Activated T-helper 2 cell treated with anti-CD3 and anti-CD28 coated beads, Interferon-gamma antibody, Interleukin-2, Interleukin-4, amounts not matched to agents 10 μg/mL and 5 μg/mL and 100 μg/mL, durations not matched to agents 14 hours and 24 hours and 36 hours (primary cell): ENCODE measurements at places on chromosomes 6 and 20. TPM values are rescaled to one million over a fixed set of nuclear protein-coding genes. Genes with fewer than 3 reads are reported as not detected.

- DNase-seq: no peak
These were observed 206.9 kb downstream of the IBTK start for GRCh38 chr6:82040405-82041221.

GRCh38 chr6:131924881-131925474 is 26.2 kb downstream of the CCN2 start:
- no peak for DNase-seq

GRCh38 chr20:25005661-25006060 is 13.1 kb upstream of the APMAP start:
- DNase-seq: no peak

DNA sequence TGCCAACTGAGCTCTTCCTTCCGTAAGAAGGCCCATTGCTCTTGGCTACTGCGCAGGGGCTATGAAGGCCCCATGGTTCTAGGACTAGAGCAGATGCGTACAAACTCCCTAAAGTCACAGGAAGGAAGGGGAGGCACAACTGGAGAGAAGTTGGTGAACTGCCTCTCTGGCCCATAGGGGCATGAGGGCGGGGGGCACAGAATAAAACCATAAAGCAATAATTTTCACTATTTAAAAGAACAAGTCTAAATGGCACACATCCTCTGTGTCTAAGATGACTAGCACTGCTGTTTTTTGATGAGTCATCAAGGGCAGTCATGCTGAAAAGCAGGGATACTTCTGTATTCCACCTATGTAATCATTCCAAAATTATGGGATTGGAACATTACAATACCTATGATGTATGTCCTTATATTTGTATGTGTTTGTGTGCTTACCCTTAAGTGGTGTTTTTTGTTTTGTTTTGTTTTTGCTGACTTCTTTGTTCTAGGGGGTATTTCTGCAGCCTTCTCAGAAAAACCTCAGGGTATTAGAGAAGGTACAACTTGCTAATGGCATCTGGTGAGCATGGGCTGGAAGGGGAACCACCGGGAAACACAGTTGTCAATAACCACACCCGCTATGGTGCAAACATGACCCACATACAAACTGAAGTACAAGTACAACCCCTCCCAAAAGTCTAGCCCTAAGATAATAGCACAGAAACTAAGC is 36.9 kb downstream of the B4GALT5 start:
- peak; percentile 41 for DNase-seq

Gene IRF4
- total RNA-seq: 1,053 and 1,062 TPM in 2 replicates

DNA sequence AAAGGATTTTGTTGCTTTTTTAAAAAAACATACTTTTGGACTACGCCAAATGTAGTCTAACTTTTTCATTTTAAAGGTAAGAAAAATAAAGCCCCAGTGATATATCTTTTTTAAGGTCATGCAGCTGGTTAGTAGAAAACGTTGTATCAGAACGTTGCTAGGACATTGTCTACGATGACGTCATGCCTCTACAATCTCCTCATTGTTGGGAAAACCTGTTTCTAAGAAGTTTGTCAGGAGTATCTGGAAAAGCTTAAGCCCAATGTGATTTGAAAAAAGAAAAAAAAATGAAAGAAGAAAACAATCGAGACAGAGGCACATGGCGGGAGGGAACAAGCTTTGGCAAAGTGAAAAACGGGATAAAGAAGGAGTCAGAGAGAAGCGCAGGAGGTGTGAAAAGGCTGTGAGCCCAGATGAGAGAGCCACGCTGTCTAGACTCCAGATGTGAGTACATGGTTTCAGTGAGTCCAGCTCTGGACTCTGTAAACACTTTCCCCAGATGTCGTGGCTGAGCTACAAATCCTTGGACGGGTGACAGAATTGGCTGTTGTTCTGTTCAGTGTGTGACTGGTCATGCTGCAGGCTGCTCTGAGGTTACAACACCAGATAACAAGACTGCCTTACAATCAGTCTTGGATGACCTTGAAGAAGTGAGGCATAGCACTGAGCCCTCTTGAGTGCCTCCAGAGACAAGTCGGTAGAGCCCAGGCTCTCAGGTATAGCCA is 656.7 kb upstream of the ID4 start:
- no peak for DNase-seq

- DNase-seq: peak; percentile 38
These were observed 109.4 kb downstream of the ATXN1 start for GRCh38 chr6:16651871-16652270.

Gene LSM14B
- 42.9 and 45.0 TPM in 2 replicates for total RNA-seq

Gene PCK1
- not detected in 2 replicates for total RNA-seq

Gene MUC22
- total RNA-seq: not detected in 2 replicates

Gene TBC1D22B
- total RNA-seq: 13.8 and 14.6 TPM in 2 replicates

DNA sequence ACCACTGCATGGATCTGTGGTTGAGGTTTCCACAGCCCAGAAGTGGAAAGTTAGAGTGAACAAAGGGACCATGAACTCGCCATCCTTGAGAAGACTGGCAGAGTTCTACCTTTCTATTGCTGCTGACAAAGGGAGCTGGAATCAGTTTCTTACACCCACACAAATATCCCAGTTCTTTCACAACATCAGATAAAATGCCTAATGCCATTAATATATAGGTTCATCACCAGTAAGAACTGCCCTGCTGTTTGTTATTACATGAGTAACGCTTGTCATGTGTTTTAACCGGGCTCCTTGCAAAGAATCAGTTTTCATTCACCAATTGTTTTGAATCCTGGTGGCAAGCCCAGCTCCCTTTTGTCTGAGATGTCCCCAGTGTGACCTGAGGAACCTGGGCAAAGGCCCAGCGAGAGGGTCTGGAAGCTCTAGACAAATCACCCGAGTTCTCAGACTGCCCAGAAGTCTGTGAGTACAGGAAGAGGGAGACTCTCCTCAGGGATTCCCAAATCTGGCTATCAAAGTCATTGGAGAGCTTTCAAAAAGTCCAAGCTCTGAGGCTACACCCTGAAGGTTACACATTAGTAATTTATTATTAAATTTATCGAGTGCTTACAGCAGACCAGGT is 7.5 kb upstream of the CD164 start:
- no peak for DNase-seq

DNA sequence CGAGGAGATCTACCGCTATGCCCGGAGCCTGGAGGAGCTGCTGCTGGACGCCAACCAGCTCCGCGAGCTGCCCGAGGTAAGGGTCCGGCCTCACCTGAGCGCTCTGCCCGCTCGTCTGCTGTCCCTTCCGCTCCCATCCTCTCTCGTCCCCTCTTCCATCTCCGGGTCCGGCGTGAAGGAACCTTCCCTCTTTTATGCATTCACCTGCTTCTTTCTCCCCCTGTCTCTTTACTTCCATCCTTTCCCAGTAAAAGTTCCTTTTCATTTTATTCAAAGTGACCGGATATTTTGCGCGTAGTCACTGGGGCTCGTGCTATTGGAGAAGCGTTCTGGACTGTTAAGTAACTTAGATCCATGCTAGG is 516 bp downstream of the LRRC1 start:
- no peak for DNase-seq

DNA sequence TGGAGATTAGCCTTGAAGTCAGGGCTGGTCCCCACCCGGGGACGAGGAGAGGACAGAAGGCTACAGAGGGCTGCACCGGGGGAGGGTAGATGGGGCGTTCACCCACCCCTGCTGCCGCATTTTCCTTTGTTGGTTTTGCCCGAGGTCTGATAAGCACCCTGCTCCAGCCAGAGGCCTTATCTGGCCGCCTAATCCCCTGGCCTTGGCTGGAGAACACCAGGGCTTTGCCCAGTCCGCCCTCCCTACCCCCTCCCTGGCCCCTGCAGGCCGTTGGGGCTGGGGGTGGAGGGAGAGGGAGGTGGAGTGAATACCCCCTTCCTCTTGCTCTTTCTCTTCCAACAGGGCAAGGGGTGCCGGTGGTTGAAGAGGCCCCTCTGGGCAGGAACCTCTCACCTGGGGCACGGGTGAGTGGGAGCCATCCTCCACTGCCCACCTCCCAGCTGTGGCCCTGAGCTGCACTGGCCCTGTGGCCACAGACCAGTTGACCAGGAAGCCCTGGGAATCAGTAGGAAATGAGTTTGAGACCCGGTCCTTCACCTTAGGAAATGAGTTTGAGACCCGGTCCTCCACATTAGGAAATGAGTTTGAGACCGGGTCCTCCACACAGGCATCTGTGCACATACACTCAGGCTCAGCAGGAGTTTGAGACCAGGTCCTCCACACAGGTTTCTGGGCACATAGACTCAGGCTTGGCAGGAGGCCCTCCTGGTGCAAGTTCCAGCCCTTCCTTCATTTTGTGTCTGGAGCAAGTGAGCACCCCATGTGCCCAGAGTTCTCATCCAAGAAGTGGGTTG is 12.0 kb upstream of the GATA5 start:
- DNase-seq: no peak

Gene LGSN
- not detected in 2 replicates for total RNA-seq

Gene ZNF512B
- 26.2 and 27.0 TPM in 2 replicates for total RNA-seq

GRCh38 chr20:58113716-58114115 is 114.7 kb downstream of the ANKRD60 start:
- DNase-seq: no peak

DNA sequence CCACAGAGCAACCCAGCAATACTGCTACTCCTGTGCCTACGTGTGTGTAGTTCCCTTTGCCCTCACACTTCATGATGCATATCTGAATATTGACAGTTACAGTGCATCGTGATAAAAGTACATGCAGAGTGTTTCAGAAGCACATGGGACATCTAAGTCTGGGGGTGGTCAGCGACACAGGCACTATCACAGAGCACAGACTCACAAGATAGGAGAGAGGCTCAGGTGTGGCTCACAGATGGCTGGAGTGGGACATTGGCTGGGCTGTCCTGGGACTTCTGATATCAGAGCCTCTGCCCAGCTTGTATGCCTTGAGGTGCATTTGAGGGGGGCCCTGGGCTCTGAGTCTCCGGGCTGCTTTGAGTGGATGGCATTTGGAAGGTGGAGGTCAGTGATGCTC is 227.0 kb upstream of the RNF24 start:
- DNase-seq: no peak

GRCh38 chr6:132596201-132596600 is 6.7 kb upstream of the TAAR5 start:
- no peak for DNase-seq

GRCh38 chr20:16434062-16434664 is 139.1 kb downstream of the KIF16B start:
- DNase-seq: peak; percentile 13

DNA sequence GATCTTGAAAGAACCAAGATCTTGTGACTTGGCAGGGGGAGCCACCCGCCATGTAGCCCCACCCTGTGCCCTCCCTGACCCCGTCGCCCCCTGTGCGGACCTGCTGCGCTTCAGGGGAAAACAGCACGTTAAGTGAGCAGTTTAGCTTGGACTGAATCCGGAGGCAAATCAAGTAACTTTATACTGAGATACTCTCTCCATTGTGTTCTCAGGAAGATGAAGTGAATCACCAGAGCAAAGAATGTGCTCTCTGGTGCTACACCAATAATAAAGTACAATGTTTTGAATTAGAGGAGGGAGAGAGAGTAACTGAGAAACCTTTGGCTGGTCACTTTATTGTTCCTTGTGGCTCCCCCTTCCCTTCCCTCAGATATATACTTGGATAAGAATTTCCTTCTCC is 83.4 kb downstream of the TXNDC5 start:
- DNase-seq: no peak

DNA sequence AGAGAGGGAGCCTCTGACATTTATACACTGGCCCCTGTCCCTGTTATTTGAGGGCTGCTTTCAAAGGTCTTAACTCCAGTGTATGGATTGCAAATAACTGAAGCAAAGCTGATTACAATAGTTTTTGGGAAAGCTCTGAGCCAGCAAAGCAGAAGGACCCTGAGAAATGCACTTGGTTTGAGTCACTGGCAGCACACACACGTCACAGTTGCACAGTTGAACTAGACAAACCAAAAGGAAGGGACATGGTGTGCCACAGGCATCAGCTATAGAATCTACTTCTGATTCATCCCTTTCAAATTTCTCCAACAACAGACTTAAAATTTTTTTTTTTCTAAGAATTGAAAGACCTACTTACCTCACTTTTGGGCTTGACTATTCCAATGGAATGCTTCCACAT is 56.4 kb downstream of the SNRNP48 start:
- no peak for DNase-seq

- DNase-seq: no peak
These were observed 446.7 kb downstream of the GJA1 start for GRCh38 chr6:121881974-121882667.

DNA sequence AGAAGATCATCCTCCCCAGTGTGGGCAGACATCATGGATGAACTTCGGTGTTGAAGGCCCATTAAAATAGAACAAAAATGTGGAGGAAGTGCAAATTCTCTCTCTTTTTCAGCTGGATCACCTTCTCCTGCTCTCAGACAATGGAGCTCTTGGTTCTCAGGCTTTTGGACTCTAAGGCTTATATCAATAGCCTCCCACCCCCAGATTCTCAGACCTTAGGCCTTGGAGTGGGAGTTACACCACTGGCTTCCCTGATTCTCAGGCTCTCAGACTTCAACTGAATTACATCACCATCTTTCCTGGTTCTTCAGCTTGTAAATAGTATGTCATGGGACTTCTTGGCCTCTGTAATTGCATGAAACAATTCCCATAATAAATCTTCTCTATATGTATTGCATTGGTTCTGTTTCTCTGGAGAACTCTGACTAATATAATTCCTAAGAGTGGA is 36.6 kb downstream of the NSFL1C start:
- no peak for DNase-seq

GRCh38 chr6:54112151-54112650 is 958 bp downstream of the MLIP start:
- no peak for DNase-seq

DNA sequence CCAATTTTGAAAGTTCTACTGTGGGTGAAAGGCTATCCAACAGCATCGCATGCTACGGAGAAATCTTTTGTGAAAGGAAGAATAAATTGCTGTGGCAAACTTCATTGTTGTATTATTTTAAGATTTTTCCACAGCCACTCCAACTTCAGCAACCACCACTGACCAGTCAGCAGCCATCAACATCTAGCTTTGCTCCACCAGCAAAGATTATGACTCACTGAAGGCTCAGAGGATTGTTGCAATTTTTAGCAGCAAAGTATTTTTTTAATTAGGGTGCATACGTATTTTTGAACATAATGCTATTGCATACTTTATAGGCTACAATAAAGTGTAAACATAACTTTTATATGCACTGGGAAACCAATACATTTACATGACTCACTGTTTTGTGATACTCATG is 493.5 kb downstream of the TFAP2A start:
- no peak for DNase-seq

Gene TRMT11
- 23.9 and 25.4 TPM in 2 replicates for total RNA-seq

- no peak for DNase-seq
These were observed 97.8 kb upstream of the PCSK2 start for GRCh38 chr20:17129089-17129488.

DNA sequence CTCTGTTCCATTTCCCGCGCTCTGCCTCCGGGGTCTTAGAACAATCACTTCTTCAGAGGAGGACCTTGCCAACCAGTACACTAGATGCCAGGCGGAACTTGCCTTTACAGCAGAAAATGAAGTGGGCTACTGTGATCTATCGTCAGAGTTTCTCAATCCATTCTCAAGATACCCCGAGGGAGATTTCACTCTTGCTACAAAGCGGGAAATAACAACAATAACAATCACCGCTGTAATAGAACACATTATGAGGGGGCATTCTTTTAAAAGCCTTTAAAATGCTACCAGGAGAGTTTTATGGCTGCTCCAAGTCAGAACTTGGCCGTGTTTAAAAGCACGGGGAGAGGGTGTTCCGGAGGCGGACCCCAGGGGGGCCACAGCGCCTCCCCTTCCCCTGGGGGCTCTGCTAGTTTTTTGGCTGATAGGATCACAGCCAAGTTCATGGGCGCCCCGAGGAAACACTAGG is 617.0 kb upstream of the AGPAT4 start:
- DNase-seq: no peak

- DNase-seq: no peak
These were observed 23.5 kb downstream of the FBXO5 start for GRCh38 chr6:152959333-152959732.

GRCh38 chr6:80437221-80437620 is 330.8 kb downstream of the BCKDHB start:
- DNase-seq: no peak

GRCh38 chr20:50919567-50919966 is 11.7 kb downstream of the ADNP start:
- no peak for DNase-seq
